Left ventricle myocardium inferior (tissue), 1 donor: ENCODE measurements at places on chromosomes 16 and 17.

DNA sequence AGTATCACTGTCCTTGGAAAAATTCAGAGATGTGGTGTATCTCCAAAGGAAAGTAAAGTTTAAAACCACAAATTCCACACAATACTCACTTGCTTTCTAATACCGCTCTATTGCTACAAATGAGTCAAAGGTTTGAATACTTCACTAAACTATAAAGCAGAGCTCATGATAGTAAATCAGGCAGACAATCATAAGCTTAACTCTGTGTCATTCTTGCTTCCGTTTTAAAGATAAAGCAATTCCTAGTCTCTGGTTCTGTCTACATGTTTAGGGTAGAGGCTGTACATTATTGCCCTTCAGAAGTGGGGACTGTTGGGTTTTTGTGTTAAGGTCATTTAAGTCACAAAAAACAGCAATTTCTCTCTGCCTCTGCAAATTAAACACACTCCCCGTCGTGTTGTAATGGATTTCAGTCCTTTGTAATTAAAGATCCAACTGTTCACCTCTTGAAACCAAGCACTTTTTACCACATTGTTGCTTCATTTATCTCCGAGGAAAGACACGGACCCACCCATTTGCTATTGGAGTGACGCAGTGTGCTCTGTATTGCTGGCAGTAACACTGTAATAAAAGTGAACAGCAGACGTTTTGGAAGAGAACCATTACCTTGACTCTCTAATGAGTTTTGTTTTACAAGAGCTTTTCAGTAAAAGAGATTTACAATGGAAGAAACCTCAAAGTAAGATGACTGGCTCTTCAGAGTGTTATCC, 83.1 kb upstream of the CNTNAP4 start:
- no peak for DNase-seq

DNA sequence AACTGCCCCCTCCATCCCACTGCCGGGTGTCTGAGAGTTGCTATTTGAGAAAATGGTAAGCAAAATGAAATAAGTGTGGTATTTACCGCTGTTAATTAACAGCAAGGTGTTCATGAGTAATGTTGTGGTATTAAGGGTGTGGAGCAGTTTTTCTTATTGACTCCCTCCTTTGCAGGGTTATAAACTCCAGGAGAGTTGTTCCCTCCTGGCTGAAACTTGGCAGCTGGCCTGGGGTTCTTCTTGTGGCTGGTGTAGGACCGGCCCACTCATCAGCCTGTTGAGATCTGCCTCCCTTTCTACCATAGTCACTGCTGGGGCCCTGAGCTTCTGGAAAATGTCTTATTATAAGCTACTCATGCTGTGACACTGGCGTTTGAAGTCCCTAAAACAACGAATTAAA, 128.6 kb downstream of the SOX9 start:
- DNase-seq: no peak

- DNase-seq: no peak
Measured at GRCh38 chr16:11129378-11129781, 126.6 kb downstream of the SOCS1 start.

- peak; percentile 68 for DNase-seq
Measured at GRCh38 chr17:6473128-6473767, 29.0 kb downstream of the PIMREG start.

DNA sequence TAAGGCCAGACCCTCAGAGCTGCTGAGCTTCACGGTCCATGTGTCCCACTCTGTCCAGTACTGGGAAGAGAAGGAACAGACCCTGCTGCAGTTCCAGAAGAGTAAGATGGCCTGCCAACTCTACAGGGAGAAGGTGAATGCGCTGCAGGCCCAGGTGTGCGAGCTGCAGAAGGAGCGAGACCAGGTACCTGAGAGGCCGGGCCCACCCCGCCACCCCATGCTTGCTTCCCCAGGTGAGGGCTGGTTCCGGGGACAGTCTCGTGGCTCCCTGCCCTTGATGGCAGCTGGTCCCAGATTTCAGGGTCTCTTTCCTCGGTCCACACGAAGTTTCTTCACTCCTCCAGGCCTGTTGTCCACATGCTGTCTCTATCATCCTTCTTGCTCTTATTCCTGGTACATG, 20.9 kb downstream of the CARD14 start:
- no peak for DNase-seq

DNA sequence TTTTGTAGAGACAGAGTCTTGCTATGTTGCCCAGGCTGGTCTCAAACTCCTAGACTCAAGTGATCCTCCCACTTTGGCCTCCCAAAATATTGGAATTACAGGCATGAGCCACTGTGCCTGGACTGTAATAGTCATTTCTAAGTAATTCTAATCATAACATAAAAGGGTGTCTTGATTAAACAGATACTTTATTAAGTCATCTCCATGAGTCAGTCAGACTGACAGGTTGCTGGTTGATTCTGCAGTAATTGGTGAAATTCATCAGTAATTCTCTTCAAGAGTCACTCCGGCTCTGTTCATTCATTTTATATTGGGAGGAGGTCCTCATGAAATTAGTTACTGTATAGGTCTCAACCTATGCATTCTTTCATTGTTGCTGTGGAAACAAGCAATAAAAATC, 85.6 kb downstream of the SPECC1 start:
- DNase-seq: no peak

GRCh38 chr16:50396761-50397535, 28.2 kb upstream of the BRD7 start:
- no peak for DNase-seq

GRCh38 chr17:77115510-77115909, 25.3 kb upstream of the SEC14L1 start:
- DNase-seq: no peak

DNA sequence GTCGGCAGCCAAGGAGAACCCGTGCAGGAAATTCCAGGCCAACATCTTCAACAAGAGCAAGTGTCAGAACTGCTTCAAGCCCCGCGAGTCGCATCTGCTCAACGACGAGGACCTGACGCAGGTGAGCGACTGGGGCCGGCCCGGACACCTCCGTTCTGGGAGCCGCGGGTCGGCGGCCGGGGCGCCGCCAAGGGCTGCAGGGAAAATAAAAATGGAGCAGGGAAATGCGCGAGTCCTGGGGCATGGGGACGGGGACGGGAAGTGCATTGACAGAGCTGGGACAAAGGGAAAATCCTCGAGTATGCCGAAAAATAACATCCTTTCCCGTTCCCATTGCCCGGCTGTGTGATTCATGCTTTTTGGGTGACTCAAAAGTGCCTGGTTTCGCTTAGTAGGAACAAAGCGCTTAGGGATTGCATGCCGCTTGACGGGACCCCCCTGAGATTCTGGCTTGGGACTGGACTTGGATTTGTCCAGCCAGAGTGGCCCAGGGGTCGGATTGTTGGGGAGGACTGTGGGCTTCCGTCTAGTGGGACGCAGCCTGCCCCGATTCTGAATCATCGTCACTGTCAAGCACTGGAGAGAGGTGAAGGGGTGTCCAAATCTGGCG, 699 bp downstream of the MPRIP start:
- no peak for DNase-seq

DNA sequence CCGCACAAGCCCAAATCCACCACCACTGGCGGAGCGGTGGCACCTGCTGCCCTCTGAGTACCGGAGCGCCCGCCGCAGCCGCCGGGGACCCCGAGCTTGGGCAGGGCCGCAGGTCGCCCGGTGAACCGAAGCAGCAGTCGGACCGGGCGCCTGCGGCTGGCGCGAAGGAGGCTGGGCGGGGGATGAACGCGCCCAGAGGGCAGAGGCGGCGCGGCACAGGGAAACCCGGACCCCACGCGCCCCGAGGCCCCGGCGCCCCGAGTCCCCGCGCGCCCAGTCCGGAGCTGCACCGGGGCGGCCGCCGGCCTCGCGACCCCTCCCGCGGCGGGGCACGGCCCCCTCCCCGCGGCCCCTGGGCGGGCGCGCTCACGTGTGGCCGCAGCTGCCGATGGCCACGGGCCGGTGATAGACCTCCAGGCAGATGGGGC, 393 bp downstream of the RNF166 start:
- DNase-seq: no peak

GRCh38 chr17:75587675-75588595, at the start of gene MYO15B:
MYO15B (plus strand) TSS chr17:75587800; CDS start chr17:75588058, 258 bp downstream.
- DNase-seq: peak; percentile 72

DNA sequence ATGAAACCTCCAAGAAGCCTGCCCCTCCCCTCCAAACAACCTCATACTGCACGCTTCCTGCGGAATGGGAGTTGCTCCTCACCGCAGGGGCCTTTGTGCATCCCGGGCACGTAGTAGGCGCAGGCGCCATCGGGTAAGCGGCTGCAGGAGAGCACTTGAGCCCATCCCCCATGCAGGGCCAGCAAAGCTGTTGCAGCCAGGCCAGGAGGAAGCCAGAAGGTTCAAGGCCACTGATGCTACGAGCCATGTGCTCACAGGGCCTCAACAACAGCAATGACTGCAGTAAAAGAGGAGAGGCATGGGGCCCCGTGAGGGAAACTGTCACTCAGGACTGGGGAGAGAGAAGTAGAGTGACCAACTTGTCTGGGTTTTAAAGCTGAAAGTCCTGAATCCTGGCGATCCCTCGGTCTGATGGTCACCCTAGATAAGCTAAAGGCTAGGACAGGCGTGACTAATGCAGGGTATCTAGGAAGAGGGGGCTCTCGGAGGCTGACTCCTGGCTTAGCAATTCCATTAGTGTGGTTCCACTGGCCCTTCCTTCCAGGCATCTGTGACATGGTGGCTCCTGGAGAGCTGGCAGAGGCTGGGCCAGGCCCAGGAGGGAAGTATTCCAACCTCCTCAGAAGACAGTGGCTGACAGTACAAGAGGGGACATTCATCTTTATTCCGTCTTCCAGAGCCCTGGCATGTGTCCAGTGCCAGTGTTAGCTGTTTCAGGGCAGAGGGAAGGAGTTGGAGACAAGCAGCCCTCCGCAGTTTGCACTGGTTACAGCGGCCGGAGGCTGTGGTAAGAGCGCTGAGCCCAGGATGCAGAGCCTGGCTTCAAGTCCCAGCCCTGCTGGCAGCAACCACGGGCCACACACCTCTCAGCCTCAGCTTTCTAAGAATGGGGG, 20.8 kb downstream of the GOSR2 start:
- DNase-seq: no peak

DNA sequence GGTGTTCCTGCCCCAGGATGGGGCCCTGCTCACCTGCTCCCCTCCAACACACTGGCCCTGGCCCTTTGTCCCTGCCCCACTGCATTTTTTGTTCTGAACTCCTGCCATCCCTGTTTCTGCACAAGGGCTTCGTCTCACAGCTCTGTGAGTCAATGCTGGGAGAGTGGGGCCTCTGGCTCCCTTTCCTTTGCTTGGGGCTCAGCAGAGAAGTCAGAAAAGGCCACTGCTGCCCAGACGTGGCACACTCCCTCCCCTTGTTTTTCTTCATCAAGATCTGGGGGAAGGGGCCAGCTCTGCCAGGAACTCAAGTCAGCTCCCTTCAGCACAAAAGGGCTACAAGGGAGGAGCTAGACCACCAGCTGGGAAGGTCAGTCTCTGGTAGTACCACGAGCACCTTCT, 8.9 kb downstream of the PROCA1 start:
- DNase-seq: no peak

GRCh38 chr17:74408815-74409214, 23.1 kb upstream of the GPRC5C start:
- DNase-seq: no peak

- no peak for DNase-seq
Measured at GRCh38 chr17:5899496-5900195, 170.5 kb upstream of the WSCD1 start.

- DNase-seq: no peak
Measured at GRCh38 chr17:15278924-15279477, 13.9 kb upstream of the PMP22 start.

DNA sequence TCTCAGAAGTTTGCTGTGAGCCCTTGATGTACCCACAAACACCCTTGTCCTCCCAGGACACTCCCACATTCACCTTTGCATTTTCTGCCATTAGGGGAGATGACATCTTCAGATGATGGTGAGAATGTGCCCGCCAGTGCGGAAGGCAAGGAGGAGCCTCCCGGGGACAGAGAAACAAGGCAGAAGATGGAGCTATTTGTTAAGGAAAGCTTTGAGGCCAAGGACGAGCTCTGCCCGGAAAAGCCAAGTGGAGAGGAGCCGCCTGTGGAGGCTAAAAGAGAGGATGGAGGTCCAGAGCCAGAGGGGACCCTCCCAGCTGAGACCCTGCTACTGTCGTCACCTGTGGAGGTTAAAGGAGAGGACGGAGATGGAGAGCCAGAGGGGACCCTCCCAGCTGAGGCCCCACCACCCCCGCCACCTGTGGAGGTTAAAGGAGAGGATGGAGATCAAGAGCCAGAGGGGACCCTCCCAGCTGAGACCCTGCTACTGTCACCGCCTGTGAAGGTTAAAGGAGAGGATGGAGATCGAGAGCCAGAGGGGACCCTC, 17.0 kb downstream of the TAF1C start:
- no peak for DNase-seq

GRCh38 chr16:85472514-85472913, 140.6 kb upstream of the GSE1 start:
- DNase-seq: no peak

DNA sequence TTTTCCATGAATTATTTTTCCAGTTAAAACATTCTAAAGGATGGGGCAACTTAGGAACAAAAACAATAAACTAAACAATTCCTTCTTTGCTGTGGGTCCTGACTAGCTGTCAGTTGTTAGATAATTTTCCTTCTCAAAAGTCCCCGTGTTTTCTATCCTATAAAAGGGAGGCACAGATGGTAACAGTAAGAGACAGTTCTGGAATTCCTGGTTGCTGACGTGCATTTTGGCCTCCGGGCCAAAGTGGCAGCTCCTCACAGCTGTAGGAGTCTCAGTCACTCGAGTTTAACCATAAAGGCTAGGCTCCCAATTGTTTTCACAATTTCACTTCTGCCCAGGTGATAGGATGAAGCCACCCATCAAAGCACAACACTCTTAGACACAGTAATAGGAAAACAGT, 77.0 kb upstream of the ZNF423 start:
- DNase-seq: peak; percentile 24

DNA sequence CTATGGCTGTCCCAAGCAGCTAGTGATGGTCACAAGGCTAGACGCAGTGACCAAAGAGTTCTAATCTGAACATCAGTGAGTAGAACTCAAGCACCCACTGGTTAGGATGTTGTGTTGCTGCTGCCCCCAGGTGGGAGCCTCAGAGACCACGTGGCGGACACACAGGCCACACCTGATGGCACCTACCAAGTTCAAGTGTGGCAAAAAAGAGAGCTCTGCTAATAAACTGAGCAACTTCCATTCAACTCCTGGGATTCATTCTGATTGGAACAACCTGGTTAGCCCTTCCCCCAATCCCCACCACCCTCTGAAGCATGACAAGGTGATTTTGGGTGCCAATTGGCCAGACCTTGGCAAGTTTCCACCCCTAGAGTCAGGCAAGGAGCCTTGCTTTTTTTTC, 3.5 kb upstream of the LCMT1 start:
- no peak for DNase-seq

DNA sequence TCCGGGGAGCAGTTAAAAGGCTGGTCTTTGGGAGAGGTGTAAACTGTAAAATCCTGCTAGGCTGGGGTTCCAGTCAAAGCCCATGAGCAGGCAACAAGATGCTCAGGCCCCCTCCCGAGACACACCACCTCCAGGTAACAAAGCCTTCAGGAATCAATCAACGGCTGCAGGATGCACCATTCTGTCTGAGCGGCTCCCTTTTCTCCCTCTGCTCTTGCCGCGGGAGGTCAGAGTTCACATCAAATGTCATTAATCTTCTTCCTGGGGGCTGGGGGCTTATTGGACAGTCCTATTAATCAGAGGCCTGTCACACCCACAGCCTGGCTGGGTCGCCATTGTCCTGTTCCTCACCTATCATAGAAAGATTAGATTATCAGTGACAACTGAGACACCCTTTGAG, 11.9 kb upstream of the CCDC182 start:
- DNase-seq: no peak
